ENCODE measurements at places on chromosomes 7 and 10.

GRCh38 chr7:104629408-104629807 lies 301.0 kb downstream of the LHFPL3 start:
- DNase-seq, result no peak

DNA sequence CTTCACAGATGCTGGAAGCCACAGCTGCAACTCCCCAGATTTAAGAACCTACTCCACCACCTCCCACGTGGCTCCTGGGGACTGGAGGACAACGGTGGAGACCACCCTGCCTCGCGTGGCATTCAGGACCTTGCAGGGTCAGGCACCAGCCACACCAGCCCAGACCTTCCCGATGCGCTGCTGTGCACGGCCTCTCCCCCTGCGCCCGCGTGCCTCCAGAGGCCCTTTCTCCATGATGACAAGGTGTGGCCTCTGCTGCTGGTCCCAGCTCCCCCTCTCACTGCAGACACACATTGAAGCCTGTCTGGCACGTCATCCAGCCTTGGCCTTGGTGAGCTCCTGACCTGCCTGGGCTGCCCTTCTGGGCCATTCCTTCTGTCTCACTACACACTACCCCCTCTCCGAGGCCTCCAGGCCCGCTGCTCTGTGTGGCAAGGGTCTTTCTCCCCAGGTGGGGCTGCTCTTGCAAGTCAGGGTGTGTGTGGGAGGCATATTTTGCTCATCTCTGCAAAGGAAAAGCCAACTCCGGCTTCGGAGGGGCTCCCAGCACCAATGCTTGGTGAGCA lies 254.8 kb downstream of the MAD1L1 start:
- DNase-seq, result no peak

DNA sequence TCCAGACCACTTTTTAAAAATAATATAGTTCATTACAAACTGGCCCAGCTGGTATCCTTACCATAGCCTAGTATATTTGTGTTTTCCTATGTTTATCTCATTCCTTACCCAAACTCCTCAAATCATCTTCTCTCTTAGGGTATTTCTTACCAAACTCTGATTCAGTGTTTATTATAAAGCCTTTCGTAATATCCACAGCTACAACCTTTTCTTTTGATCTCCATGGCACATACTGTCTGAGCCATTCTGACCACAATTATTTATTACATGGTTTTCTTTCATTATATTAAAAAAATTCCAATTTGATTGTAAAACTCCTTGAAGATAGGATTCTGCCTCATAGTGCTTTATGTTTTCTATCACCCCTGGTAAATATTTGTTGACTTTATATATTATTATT lies 94.2 kb downstream of the LRMDA start:
- DNase-seq, result no peak

DNA sequence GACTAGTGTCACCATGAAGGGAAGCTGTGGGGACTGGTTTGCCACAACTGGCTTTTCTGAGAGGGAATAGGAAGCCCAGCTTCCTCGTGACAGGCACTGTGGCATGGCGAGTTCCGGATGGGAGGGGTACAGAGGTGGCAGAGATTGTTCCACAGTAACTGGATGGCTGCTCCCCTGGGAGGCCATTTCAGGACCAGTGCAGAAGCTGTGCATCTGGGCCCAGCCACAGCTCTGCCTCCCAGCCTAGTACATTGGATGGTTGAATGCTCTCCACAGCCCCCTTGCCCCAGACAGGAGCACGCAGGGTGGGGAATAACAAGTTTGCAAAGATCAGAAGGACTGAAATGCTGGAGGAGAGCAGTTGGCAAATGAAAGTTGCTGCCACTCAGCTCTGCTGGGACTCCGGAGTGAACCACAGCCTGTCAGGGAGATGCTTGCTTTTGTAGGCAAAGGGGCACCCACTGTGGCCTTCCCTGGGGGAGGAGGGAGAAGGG lies 51.8 kb downstream of the GSDME start:
- DNase-seq, result no peak

GRCh38 chr10:78432583-78432982 lies 398.9 kb downstream of the RPS24 start:
- DNase-seq, result no peak

GRCh38 chr10:121437596-121437995 lies 160.6 kb downstream of the FGFR2 start:
- DNase-seq, result no peak

- no peak for DNase-seq
Observed at GRCh38 chr10:125097409-125098070, 62.8 kb downstream of the CTBP2 start.

- no peak for DNase-seq
Observed at GRCh38 chr7:98902523-98902922, 24.2 kb downstream of the TRRAP start.

GRCh38 chr7:50588937-50589336 lies 23.7 kb upstream of the DDC start:
- no peak for DNase-seq

DNA sequence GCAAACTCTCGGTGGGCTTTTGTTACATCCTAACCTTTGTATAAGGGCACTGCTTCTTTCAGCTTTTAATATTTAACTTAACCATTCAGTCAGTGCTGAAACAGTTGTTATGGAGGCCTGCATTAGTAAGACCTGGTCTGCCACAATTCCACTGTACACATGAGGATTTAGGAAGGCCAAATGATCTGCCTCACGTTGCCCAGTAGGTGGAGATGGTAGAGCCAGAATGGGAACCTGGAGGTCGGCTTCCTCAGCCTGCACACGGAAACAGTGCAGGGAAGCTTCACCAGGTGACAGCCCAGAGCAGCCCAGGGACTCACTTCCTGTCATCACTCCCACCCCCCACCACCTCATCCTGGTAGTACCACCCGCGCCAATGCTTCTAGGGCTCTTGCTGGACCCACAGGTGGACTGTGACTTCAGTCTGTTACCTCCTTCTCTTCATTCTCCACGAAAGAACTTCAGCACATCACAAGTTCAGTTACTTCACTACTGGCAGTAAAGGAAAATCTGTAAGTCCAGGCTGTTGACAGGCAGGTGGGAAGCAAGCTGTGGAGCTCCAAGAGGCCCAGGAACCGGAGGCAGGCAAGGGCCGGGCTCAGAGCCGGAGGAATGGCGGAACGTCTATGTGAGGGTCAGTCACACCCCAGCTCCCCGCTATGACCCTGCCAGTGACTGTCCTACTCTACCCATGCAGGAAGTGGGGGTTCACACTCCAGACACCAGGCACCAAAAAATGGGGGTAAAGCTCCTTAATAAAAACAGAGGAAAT lies 480.3 kb upstream of the C7orf33 start:
- DNase-seq, result no peak

- no peak for DNase-seq
Observed at GRCh38 chr10:128217136-128217535, 90.9 kb upstream of the MKI67 start.

- no peak for DNase-seq
Observed at GRCh38 chr7:45689011-45689796, 115.0 kb downstream of the ADCY1 start.

- DNase-seq, result no peak
Observed at GRCh38 chr7:96300986-96301385, 20.9 kb downstream of the SLC25A13 start.

GRCh38 chr10:98226508-98227144 lies 41.4 kb downstream of the LOXL4 start:
- DNase-seq, result no peak

DNA sequence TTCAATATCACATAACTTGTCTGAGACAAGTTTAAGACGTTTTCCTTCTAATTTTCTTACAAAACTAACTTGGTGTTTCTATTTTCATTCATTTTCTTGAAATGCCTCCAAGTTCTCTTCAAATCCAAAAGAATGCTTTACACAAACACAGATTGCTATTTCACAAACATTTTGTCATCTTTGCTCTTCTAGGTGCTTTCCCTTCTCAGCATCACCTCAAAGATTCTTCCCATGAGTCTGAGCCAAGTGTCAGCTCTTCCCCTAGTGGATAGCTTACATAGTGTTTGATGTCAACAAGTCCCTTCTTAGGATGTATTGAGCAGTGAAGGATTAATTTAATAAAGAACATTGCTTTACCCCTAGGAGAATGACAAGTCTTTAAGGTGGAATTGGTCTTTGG lies 38.1 kb upstream of the SEMA3A start:
- no peak for DNase-seq

GRCh38 chr7:149430192-149430591 lies 30.7 kb downstream of the ZNF777 start:
- no peak for DNase-seq

DNA sequence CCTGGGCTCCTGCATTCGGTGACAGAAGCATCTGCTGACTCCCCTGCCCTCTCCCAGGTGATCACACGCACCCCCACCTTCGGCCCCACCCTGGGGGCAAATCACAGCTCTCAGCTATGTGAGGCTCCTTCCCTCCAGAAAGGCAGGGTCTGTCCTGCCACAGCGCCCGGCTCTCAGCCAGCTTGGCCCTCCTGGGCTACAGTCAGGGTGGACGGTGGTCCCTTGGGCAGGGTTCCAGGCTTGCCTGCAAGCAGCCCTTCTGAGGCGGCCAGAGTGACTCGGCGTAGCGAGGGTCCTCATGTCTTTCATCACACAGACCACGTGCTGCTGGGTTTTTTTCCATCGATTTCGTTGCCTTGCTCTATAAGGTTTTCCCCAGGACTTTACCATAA lies 53.6 kb upstream of the EBF3 start:
- DNase-seq, result no peak

DNA sequence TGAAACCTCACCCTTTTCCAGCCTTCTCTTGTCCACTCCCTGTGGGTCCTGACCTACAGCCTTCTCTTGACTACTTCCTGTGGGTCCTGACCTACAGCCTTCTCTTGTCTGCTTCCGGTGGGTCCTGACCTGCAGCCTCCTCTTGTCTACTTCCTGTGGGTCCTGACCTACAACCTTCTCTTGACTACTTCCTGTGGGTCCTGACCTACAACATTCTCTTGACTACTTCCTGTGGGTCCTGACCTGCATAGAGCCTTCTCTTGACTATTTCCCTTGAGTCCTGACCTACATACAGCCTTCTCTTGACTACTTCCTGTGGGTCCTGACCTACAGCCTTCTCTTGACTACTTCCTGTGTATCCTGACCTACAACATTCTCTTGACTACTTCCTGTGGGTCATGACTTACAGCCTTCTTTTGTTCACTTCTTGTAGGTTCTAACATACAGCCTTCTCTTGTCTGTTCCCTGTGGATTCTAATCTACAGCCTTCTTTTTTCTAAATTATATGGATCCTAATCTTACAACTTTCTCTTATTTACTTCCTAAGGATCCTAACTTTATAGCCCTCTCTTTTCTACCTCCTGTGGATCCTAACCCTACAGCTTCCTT lies 36.5 kb downstream of the C10orf71 start:
- no peak for DNase-seq

DNA sequence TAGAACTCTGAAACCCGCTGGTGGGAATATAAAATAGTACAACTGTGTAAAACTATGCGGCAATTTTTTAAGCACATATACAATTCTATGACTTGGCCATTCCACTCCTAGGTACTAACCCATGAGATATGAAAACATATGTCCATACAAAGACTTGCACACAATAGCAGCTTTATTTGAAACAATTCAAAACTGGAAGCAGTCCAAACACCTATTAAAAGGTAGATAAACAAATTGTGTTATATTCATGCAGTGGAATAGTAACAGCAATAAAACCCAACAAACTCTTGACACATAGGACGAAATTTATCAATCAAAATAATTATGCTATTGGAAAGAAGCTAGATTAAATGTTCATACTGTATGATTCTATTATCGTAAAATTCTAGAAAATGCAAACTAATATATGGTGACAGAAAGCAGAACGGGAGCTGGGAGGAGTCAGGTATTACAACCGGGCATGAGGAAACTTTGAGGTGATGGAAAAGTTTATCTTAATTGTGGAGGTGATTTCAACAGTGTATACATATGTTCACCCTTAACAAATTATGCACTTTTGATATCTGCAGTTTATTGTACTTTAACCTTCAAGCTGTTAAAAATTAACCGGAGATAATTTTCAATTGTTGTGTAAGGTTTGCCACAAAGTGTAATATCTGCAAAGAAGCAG lies 803 bp upstream of the STK31 start:
- no peak for DNase-seq

DNA sequence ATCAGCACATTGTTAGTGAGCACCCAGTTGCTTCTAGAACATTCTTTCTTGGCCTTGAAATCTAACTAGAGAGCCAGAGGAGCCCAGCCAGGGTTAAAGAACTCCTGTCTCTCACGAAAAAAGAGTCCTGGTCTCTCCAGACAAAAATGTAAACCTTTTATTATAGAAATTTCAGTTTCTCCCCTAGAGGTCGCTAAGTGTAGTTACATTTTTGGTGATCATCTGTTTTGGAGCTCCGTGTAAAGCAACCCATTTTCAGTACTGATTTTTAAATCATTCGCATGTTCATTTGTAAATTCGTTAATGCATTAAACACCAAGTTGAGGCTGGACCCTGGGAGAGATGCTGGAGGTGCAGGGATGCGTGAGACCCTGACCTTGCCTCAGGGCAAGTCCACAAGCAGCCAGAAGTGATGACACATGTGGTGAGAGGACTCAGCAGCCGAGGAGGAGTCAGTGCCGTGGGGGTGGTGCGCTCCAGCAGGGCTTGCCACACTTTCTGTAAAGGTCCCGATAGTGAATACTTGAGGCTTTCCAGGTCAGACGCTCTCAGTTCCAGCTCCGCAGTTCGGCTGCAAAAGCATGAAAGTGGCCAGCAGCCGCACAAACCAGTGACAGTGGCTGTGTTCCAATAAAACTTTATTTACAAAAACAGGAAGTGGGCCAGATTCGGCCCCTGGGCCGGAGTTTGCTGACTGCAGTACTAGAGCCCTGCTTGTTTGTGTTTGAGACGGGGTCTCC lies 578.6 kb upstream of the FOXK1 start:
- no peak for DNase-seq

DNA sequence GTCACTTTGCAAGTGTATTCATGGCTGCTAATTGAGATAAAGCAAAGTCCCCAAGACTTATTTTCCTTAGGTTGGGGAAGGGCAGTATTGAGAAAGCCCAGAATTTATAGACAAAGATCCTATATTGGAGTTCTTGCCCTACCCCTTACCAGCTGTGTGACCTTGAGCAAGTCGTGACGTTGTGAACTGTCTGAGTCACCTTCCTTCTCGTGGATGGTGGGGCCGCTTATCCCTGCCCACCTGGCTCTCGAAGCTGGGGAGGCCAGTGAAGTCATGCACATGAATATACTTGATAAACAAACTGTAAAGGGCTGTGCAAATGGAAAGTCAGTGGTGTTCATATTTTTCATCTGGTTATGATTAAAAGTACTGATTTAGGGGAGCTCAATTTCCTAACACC lies 127.4 kb downstream of the TACC2 start:
- DNase-seq, result no peak

GRCh38 chr10:113104047-113104446 lies 154.0 kb downstream of the TCF7L2 start:
- DNase-seq, result no peak

DNA sequence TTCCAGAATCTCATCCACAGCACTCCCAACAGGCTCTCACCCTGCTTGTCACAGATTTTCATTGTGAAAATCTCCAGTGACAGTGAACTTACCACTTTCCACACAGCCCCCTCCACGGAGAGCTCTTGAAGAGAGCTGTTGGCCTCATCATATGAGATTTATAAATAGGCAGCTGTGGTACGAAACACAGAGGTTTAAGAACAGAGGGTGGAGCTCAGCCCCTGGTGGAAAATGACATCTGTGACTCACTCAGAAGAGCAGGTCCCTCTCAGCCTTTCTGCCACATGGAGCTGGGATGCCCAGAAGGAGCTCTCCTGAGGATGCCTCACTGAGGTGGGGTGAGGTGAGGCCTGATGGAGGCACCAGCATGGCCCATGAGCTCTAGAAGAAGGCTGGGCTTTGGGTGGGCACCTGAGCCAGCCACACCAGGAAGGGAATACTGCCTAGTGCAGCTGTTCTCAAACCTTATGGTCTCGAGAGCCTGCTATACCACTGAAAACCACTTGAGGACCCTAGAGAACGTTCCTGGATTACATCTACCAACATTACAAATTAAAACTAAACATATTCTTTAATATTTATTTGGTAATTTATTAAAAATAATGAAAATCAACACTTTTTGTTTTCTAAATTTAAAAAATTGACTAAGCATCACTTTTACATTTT lies 25.8 kb upstream of the EEPD1 start:
- DNase-seq, result no peak
